ENCODE measurements at places on chromosomes 6 and 20.

- DNase-seq: no peak
Observed at GRCh38 chr6:72844614-72845013, 222.8 kb downstream of the KCNQ5 start.

- DNase-seq: no peak
Observed at GRCh38 chr6:25173246-25173645, 105.9 kb upstream of the CARMIL1 start.

GRCh38 chr20:58243653-58244410 lies 15.4 kb upstream of the ANKRD60 start:
- DNase-seq: no peak

DNA sequence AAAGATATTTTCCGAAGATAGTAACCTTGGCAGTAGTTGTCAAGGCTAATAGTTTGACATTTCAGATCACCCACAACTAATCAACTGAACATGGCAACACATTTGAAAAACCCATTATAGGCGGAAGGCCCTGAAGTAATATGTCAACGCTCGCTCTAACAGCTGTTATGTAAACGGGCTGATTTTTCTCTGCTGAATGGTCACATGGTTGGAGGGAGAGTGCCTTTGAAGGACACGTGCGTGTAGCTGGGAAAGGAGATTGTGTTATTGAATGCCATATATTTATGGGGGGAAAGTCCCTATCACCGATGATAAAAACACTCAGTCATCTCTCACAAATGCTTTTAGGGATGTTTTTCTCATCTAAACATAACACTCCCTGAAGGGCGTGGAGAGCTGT lies 160.0 kb upstream of the RALGAPA2 start:
- no peak for DNase-seq

- DNase-seq: no peak
Observed at GRCh38 chr20:17189976-17190695, 36.7 kb upstream of the PCSK2 start.

- no peak for DNase-seq
Observed at GRCh38 chr6:4320860-4321259, 185.5 kb upstream of the ECI2 start.

GRCh38 chr20:50584687-50585086 lies 74.5 kb downstream of the PTPN1 start:
- DNase-seq: no peak

DNA sequence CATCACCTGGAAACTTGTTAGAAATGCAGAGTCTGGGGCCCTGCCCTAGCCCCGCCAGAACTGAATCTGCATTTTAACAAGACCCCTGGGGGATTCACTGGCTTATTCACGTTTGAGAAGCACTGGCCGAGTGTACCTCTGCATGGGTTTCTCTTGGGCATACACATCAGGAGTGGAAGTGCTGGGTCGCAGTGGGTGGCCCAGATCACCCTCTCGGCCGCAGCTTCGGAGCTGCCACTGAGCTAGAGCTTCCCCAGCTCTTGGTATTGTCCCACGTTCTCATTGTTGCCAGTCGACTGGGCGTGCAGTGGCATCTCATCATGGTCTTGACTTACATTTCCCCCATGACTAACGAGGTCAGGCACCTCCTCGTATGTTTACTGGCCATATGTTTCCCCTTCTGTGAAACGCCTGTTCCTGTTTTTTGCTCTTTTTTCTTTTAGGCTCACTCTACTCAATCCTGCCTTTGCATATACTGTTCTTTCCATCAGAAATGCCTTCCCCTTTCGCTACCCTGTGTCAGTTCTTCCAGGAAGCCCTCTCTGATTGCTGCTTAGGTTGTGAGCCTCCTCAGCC lies 3.0 kb upstream of the DLGAP4 start:
- DNase-seq: no peak

- no peak for DNase-seq
Observed at GRCh38 chr20:47558295-47559066, 56.8 kb downstream of the NCOA3 start.

GRCh38 chr6:127547904-127548649 lies 28.9 kb upstream of the C6orf58 start:
- DNase-seq: no peak

- DNase-seq: no peak
Observed at GRCh38 chr6:17721671-17722070, 14.9 kb upstream of the NUP153 start.

DNA sequence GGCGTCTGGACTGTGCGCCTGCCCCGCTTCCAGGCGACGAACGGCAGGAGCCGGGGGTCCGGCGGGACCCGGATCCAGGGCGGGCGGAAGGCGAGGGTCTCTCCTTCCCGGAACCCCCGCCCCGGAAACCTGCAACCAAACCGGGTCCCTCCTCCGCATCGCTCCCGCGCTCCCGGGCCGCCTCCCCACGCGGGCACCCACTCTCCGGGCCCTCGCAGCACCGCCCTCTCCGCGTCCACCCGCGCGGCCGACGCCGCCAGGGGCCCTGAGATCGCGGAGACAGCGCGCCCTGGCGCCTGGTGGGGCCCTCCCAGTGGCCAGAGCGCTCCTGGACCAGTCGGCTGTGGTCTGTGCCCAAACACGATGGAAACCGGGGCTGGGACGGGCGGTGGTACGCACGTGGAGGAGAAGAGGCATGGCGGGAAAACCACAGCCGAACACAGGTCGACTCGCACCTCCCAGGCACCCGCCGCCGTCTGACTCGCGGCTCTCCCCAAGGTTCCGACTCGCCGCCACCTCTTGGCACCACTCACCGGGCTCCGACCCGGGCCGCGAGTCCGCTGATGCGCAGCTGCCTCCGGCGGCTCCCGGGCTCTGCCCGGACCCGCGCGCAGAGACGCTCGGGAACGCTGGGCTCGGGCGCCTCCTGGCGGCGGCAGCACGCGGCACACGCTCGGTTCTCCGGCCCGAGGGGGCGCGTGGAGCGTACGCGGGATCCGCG lies 7.9 kb downstream of the NKX2-2 start:
- peak; percentile 36 for DNase-seq

GRCh38 chr20:52972190-52972937 lies at the start of gene TSHZ2:
Gene TSHZ2 (plus strand): TSS chr20:52972358. CDS start chr20:52973294, 936 bp downstream.
- peak; percentile 69 for DNase-seq

GRCh38 chr6:53887316-53887715 lies 92.5 kb downstream of the LRRC1 start:
- no peak for DNase-seq

GRCh38 chr6:142323377-142323776 lies 21.6 kb downstream of the ADGRG6 start:
- DNase-seq: no peak

DNA sequence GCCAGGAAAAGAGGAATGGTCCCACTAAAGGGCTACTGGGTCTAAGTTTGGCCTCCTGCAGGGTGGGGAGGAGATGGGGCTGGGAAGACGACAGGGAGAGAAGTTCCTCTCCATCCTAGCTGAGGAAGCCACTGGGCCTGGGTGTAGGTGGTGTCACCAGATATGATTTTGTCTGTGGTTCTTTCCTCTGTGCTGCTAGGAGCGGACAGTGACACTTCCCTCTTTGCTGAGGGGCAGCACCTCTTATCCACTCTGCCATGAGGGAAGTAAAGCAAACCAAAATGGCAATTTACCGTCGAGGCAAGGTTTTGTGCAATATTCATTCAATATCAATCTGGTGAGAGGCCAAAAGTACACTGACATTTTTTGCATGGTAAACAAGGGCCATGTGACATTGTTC lies 33.0 kb upstream of the NR2E1 start:
- no peak for DNase-seq

DNA sequence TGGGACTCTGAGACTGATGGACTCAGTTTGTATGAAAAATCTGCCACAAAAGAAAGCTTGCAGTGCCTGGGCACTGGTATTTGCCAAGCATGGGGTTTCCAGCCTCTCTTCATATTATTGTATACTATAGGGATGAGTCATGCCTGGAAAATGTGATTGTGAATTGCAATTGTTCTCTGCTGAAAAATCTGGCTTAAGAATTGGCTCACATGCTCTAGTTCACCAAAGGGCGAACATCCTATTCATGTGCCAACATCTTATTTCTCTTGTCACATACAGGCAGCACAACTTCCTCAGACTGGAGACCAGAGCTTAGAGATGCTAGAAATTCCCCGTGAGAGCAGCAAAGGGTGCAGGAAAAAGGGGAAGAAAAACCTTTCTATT lies 103.6 kb upstream of the KCNK16 start:
- no peak for DNase-seq

DNA sequence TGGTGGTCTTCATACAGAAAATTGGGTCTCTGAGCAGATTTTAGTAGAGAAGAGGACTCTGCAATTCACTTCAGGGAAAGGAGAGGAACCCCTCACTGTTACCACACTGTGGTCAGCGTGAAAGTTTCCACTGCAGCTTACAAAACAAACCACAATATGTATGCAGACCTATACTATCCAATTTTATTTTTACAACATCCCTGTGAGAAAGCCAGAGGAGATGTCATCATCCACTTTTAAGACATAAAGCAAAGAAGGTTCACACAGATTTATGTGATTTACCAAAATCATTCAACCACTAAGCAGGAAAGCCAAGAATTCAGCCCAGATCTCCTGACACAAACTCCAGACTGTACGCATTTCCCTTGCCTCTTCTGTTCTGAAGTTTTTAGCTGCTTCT lies 442.4 kb downstream of the FRK start:
- no peak for DNase-seq

DNA sequence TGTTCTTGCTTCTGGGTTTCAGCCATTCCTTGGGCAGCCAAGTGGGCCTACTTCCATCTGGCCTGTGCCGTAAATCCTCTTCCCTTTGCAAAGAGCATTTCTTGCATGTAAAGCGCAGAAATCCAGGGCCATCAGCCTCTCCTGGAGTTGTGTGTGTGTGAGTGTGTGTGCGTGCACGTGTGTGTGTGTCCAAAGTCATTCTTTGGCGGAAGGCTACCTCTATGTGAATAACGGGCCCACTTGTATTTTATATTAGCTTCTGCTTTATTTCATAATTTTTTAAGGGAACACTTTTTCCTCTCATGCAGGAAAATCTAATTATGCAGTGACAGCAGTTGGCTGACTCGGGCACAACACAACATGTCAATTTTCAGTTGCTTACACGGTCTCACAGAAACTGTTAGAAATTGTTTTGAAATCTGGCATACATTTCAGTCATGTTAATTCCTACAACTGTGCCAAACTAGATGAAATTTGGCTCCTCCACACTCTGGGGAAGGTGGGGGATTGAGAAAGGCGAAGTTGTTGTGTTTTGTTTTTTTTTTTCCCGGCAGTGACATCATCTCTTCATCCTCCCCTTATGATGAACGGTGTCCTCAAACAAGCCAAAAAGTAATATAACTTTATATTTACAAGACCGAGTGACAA lies 223.7 kb upstream of the TSHZ2 start:
- no peak for DNase-seq

- no peak for DNase-seq
Observed at GRCh38 chr6:162887981-162888689, 160.4 kb downstream of the PACRG start.

DNA sequence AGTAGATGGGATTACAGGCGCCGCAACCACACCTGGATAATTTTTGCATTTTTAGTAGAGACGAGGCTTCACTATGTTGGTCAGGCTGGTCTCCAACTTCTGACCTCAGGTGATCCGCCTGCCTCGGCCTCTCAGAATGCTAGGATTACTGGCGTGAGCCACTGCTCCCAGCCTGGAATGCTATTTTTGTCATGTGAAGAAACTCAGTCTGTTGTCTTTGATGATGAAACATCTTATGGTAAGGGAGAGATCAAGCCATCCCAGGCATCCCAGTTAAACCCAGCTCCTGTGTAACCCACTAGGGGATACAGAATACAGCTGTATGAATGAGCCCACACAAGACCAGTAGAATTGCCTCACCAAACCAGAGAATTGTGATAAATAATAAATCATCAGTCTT lies 83.6 kb upstream of the RBM24 start:
- DNase-seq: no peak

- DNase-seq: no peak
Observed at GRCh38 chr6:121670511-121670910, 235.1 kb downstream of the GJA1 start.

DNA sequence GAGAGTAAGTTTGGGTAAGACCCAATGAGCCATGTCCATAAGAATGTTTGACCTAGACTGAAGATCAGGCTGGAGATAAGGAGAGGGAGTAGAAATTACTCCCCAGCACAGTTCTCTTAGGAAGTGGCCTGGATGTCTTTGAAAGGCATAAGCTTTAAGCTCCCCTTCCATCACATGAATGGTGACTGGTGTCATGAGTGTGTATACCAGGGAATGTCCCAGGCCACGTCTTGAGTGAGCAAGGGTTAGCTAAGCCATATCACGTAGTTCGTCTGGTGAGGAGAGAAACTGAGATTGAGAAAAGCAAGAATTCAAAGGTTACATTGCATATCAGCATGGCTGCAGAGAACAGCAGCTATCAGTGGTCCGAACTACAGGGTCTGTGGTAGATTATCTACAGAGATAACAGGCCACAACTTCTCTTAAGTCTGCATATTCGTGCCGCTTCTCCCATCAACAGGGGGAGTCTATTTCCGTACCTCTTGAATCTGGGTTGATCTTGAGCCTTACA lies 60.1 kb upstream of the BMP2 start:
- DNase-seq: no peak

DNA sequence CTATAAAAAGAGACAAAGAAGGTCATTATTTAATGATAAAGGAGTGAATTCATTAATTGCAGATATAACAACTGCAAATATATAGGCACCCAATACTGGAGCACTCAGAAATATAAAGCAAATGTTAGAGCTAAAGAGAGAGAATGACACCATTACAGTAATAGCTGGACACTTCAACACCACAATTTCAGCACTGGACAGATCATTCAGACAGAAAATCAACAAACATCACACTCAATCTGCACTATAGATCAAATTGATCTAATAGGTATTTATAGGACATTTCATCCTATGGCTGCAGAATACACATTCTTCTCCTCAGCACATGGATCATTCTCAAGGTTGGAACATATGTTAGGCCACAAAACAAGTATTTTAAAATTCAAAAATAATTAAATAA lies 72.7 kb downstream of the MAP7 start:
- no peak for DNase-seq

GRCh38 chr20:44746367-44747165 lies 901 bp downstream of the KCNK15 start:
- no peak for DNase-seq

- no peak for DNase-seq
Observed at GRCh38 chr6:107867302-107867615, 43.1 kb upstream of the SCML4 start.
